ENCODE measurements at places on chromosomes 3 and 15.
A peak's percentile ranks its signal among the peaks of the same experiment; 100 is the strongest.

GRCh38 chr3:38598791-38599190 is 50.7 kb downstream of the SCN5A start:
- no peak for DNase-seq

DNA sequence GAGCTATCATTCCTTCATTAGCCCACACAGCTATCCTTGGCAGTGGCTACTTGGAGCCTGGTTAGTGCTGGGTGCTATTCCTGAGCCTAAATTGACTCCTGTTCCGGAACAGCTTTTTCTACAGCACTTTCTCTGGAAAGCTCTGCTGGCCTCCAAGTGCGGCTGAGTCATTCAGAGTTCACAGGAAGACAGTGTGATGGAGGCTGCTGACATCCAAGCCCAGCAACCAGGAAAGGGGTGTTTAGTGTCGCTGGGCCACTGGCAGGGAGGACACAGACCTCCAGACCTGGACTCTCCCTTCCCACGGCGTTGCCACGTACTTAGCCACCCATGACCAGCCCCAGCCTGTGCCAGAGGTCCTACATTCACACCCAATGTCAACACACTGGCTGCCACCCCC is 28.7 kb downstream of the CACNA2D2 start:
- DNase-seq: peak; percentile 14

DNA sequence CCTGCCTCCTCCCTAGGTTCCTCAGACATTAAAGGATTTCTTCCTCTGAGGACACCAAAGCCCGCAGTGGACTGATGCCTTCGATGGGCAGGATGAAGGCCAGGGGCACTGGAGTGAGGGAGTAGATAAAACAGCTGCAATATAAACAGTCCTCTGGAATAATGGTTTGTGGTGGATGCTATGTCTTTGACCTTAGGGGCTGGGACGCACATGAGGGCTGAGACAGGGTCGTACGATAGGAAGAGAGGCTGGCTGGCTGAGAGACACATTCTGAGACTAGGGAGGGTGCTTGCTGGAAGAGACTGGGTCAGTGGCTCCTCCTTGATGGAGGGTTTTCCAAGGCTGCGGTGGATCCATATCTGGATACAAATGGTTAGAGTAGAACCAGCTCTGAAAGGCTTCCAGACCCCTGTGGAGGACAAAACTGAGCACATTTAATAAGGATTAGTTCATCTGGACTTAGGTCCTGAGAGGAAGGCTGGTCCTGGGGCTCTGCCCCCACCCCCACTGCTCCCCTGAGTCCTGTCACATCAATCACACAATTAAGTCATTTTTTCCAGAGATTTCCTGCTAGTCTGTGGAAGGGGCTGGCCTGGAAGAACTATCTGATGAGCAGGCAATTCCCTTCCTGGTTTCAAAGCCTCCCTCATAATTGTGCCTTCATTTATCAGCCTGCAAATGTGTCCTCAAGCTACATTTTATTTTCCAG is 15.8 kb downstream of the TBC1D21 start:
- DNase-seq: no peak

DNA sequence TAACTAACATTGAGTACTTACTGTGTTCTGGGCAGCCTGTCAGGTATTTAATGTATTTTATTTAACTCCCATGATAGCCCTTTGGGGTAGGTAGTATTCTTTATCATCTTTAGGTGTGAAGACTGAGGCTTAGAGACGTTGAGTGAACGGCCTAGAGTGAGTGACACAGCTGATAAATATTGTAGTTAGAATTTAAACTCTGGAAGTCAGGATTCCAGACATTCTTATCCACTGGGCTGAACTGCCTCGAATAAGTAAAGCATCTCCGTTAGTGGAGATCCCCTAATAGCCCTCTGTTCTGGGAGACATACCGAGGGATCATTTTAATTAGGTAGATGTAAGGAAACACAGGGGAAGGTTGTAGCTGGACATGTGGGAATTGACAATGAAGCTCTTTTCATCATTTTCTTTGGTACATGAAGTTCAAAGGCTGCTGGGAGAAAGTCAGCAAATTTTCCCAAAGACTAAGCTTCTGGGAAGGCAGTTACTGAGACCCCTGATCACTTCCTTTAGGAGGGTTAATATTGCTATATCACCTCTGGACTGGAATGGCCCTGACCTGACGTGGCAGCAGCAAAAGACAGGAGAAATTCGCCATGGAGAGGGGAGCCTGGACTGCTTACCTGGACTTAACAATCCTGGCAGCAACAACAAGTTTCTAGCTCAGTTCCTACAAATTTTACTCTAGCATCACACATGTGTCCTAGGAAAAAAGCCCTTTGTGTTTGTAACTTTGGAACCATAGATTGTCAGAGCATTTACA is 11.7 kb upstream of the PDCD6IP start:
- peak; percentile 39 for DNase-seq

DNA sequence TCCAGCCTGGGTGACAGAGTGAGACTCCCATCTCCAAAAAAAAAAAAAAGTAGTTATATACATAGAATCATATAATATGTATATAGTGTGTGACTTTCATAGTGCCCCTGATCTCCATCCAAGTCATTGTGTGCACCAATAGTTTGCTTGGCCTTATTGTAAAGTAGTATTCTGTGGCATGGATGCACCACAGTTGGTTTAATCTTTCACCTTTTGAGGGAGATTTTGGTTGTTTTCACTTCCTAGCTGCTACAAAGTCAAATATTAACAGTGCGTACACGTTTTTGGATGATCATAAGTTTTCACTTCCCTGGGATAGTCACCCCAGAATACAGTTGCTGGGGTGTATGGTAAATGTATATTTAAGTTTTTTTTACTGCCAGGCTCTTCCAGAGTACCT is 162.8 kb downstream of the PTPRG start:
- DNase-seq: no peak

DNA sequence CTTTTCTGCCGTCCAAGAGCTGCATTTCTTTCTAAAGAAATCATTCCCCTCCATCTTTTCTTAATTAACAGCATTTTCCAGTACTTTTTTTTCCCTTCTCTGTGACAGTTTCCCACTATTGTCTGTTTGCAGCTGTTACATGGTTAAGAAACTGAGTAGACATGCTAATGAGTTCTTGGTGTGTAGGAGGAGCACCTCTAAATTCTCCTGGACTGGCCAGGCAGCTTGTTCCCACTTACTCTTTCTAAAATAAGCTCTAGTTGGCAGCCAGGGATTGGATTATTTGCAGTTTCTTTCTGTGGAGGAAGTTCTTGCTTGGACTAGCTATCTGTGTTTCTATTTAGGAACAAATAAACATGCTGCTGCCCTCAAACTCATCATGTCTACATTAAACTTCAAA is 235.1 kb upstream of the GAP43 start:
- DNase-seq: peak; percentile 57

DNA sequence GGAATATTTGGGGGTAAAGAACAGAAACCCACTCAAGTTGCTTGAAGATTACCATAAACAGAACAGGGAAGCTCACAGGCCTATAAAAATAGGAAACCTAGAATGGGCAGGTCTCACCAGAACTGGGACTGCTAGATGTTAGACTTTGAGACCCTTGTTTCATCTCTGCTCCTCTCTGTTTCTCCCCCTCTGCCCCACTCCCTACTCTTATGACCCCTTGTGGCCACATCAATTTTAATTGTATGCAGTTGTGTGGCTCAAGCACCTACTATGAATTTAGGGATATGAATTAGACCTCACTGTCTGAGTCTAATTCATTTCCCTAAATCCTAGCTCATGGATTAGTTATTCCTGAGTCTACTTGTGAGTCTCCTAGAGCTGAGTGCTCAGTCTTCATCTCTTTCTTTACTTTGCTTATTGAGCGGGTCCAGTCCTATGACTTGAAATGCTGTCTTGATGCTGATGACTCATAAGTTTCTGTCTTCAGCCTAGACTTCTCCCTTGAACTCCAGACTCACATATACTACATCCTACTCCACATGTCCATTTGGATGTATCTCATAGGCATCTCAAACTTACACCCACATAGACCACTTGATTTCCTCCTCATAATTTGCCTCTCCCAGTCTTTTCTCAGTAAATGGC is 78.7 kb downstream of the ITPR1 start:
- DNase-seq: no peak

DNA sequence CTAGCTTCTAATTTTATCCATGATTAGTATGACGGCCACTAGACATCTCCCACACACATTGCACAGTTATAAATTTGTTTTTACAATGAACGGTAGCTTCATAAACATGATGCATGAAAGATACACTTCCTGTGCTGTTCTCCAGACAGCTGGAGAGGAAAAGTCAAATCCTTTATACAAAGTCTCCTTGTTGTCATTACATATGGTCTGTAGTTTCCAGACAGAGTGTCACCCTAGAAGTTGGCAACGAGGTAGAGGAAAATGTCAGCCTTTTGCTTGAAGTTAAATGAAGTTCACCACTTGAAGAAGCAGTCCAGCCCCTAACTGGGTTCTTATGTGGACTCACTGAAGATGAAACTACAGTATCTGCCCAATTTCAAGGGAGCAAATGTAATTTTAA is 253.0 kb upstream of the P2RY1 start:
- DNase-seq: no peak

DNA sequence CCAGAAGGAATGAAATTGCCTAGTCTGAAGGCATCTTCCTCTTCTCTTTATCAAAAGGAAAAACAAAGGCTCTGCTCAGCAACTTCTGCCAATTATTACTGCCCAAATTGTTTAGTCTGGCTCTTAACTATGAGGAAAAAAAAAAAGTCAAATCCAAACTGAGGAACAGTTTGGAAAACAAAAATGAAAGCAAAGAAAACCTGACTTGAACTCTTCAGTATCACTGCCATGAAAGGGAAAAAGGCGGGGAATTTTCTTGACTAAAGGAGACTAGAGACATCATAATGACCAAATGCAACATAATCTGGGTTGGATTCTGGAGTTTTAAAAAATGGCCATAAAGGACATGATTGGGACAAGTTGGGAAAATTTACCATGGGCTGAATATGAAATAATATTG is 156.3 kb downstream of the STT3B start:
- no peak for DNase-seq

DNA sequence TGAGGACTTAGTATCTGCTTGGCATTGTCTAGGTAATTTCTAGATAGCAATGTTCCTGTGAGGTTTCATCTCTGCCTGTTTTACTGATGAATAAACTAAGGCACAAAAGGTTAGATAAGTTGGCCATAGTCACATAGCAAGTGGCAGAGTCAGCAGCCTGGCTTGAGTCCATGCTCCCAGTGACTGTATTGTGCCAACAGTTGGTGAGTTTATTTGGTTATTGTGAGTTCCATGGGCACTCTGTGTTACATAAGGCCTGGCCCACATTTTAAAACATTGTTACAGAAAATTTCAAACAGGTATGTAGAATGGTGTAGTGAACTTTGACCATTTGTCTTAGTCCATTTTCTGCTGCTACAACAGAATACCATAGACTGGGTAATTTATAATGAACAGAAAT is 15.2 kb downstream of the MCM2 start:
- DNase-seq: no peak

GRCh38 chr3:127139601-127140500 is 53.1 kb upstream of the PRR23E start:
- no peak for DNase-seq

- DNase-seq: no peak
Measured at GRCh38 chr3:195180490-195181112, 90.4 kb downstream of the XXYLT1 start.

GRCh38 chr3:26799679-26800317 is 177.2 kb downstream of the LRRC3B start:
- no peak for DNase-seq

GRCh38 chr3:30666572-30667279 is 60.3 kb downstream of the TGFBR2 start:
- DNase-seq: no peak

- DNase-seq: peak; percentile 66
Measured at GRCh38 chr15:69468241-69469121, 15.9 kb downstream of the RPLP1 start.

DNA sequence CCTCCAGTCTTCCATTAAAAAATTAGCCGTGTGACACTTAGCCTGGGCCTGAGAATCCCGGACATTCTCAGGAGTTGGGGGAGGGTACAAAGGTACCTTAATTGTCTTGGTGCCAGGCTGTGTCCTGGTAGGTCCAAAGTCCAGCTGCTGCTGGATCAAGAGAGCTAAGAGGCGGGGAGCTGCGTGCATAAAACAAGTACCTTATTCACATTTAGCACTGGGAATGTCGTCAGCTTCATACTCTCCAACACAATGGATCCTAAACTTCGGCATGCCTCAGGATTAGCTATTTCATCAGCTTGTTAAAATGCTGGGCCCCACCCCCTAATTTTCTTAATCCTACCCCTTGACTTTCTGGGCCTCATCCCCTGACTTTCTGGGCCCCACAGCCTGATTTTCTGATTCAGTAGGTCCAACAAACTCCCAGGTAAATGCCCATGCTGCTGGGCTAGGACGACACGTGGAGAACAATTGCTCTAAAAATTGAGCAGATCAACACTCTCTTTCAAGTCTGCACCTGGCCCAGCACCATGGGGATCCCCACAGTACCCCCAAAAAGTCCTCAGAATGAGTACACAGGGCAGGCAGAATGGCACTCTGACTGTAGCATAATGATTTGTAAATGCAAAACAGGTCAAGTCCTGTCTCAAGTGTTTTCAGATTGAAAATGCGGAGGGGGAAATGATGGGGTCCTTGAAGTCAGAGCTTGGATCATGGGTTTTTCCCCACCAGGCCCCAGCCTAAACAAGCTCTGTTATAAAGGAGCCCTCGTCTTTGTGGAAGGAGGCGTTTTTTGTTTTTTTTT is 5.6 kb upstream of the AEN start:
- DNase-seq: no peak

GRCh38 chr15:88365124-88365523 is 102.1 kb downstream of the MRPL46 start:
- no peak for DNase-seq

DNA sequence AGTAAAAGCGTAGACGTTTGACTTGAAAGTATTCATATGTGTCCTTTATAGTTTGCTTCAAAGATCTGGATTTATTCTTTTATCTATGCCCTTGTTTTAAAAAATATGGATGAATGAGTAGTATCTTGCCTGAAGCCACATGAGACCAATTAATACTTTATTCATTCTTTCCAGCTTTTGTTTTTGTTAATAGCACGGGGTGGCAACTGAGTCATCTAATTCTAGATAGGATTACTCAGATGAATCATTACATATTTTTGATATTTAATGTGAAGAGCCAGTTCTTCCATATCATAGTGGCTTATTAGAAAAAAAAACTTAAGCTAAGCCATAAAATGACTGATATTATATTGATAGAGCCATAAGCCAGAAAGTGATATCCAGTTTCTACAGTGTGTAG is 121.9 kb downstream of the BBX start:
- no peak for DNase-seq

DNA sequence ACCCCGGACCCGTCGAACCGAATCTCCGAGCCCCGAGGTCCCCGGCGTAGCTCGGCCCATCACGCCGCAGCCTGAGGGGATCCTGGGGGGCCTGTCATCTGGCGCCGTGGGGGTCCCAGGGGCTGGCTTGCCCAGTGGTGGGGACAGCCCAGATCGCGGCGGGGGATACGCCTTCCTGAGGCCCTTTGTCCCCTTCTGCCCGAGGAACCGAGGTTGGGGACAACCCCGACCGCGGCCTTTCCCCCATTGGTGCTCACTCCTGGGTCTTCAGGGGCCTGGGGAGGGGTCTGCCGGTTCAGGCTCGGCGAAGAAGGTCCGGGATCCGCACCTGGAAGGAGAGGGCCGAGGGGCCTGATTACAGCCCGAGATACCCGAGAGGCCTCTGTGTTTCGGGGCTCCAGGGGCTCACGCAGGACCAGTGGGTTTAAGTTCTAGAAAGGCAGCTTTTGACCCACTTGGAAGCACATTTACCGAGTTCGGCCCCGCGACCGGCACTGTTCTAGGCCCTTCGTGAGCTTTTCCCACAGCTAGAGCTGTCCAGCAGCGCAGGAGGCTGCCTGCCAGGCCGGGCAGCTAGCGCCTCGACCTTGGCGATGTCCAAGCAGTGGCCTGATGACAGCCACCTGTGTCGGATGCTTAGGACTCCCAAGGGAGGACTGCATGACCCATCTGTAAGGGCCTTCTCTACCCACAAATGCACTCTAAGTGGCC is 504 bp downstream of the ABHD2 start:
- DNase-seq: no peak
